ENCODE measurements at places on chromosomes 6 and 20. TPM values are rescaled to one million over a fixed set of nuclear protein-coding genes. Genes with fewer than 3 reads are reported as not detected.

GRCh38 chr6:89723046-89723445, 84.5 kb upstream of the LYRM2 start:
- DNase-seq: no peak

GRCh38 chr6:133899556-133899955, 10.6 kb downstream of the TCF21 start:
- DNase-seq: no peak

- DNase-seq: no peak
Measured at GRCh38 chr6:132948889-132949288, 134.5 kb downstream of the RPS12 start.

DNA sequence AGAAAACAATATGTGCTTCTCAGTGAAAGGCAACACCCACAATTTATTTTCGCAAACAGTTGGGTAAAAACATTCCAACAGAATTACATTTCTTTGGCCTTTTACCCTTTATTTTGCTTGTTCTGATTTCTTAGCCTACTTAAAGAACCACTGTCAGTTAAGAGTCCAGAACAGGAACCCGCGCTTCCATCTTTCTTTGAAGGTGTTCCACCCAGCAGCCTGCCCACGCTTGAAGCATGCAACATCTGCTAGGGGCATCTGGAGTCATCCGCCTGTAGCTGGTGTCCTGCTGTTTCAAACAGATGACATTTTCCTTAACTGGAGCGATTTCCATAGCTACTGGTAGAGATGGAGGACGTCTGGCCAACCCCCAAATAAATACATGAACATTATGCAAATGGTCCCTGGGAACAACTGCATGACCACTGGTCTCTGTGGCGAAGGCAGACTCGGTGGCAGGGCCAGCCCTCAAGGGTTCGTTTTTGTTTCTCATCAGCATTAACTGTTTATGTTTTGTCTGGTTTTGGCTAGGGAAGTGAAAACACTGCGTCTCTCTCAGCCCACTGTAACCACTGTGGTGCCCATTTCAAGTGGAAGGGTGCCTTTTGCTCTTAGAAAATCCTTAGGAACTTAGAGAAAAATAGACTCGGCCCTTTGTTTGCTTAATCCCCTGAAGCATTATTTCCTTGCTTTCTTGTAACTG, 51.6 kb downstream of the LAMA4 start:
- DNase-seq: no peak

SMPDL3A gene
- 20.4 TPM for total RNA-seq

RSPO4 gene
- not detected for total RNA-seq

Data from occipital lobe (tissue), 3 donors.